GM06990 (cell line): ENCODE measurements at places on chromosomes 3 and 15.

DNA sequence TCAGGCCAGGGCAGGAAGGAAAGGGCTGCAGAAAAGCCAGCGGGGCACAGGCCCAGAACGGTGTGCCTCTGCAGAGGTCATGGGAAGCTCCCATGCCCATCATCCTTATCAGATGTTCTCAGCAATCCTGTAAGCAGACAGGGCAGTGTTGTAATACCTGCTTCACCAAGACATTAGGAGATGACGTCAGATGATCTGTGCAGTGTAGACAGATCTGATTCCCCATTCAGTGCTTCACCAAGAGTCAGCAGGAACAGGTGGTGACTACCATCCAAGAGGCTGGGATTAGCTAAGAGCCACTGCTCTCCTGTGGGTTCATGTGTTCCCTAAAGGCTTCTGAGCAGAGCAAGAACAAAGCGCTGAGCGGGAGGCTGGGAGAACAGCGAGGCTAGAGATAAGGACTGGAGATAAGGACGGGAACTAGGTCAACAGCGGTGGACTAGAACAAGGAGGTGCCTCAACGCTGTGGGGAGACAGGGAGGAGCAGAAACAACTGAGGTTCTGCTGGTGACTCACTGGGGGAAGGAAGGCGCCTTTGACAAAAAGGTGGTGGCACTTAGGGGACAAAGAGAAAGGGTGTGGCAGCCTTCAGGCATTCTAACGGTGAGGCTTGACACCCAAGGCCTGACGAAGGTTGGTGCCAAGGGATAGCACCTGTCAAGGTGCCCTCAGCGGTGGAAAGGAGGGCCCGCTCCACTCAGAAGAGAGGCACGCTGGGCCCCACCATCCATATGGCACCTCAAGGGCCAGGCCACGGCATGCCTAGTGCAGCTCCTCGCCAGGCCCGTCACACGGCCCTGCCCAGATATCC is 28.4 kb downstream of the CCDC12 start:
- DNase-seq: no peak

DNA sequence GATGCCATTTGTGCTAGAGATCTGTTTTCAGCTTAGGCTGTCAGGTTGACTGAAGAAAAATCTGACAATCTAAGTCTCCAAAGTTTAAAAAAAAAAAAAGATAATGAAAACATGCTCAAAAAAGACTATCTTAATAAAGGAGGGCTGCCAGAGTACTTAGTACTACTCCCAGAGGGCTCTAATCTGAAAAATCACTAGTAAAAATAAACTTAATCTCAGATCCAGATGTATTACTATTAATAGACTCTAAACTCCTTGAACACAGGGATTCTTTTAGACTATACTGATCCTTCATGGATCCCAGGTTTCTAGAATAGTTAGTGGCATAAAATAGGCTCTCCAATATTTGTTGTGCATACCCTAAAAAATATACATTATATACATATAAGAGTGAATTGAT is 34.0 kb downstream of the TOPBP1 start:
- DNase-seq: no peak

DNA sequence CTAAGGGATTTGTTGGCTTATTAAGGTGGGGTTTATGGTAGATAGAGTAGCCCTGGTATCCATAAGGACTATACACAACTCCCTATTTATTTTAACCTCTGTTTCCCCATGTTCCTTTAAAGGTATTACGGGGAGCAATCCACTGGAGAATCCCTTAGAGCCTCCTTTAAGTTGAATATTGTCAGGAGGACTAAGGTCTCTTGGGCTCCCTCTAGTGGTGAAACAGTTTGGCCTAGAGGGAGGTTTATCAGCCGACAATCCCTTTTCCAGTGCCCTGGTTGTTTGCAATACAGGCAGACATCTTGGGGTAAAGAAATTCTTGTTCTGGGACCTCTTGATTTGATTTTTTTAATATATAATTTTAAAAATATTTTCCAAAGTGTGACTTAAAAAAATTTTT is 12.9 kb downstream of the OPA1 start:
- no peak for DNase-seq

GRCh38 chr15:99504823-99505551 is 60.8 kb upstream of the MEF2A start:
- no peak for DNase-seq

DNA sequence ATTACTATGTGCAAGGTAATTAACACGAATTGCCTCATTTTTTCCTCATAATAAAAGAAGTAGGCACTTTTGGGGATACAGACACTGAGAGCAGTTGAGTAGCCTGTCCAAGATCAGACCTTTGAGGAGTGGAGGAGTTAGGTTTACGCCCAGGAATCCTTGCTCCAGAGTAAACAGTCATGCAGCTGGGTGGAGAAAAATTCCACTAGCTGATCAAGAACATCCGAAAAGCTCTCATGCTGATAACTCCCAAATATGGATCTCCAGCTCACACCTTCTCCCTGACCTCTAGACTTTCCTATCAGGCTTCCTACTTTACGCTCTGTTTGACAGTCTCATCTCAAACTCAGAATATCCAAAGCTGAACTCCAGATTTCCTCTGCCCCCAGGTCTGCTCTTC is 53.3 kb downstream of the ST6GAL1 start:
- no peak for DNase-seq

GRCh38 chr3:161423911-161424522 is 52.7 kb upstream of the SPTSSB start:
- no peak for DNase-seq

GRCh38 chr15:81466741-81467140 is 92.7 kb upstream of the TMC3 start:
- DNase-seq: no peak

DNA sequence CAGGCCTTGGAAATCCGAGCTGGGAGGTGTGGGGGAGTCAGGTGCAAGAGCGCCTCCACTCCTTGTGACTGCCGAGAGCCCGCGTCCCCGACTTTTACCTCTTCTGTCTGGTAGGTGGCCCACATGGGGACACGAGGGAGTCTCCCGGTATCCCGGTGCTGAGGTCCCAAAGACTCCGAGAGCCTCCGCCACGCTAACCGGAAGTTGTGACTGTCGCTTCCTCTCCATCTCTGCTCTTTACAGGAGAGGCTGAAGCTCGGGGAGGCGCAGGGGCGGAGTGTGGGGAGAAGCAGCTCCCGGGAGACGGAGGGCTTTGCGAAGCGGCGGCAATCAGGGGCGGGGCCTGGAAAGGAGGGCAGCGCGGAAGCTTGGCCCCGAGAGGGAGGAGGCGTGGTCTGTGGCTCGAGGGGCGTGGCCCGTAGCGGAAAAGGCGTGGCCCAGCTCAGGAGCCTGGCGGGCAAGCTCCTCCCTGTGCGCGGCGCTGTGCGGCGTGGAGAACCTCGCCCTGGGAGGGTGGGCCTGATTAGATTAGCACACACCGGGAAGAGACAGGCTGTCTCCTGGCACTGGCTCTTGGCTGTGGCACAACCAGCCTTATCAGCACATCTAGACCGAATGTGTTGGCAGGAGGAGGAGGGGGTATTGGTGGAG is 143.9 kb downstream of the GABRB3 start:
- DNase-seq: no peak

DNA sequence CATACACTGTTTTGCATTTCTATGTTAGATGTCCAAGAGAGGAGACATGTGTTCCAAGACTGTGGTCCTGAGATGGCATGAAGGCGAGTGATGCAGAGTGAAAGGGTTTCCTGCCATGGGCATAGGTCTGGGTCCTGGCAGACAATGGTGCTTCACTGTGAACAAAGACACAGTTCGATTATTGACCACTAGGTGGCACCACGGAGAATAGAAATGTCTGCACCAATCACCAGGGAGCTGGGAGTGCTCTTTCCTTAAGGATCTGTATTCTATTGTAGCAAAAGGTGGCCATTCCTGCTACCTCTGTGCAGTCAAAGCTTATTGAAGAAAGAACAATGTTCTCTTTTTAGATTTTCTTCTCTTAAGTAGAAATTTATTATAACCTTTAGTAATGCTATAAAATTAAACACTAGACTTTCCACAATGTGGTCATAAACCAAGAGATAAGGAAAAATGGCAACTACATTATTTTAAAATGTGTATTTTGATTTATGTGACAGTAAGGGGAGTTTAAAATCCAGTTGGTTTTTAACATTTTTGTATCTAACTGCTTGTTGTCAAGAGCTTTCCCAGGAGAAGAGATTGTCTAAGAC is 88.7 kb downstream of the GABRG3 start:
- no peak for DNase-seq

GRCh38 chr3:138803006-138803653 is 31.6 kb downstream of the PIK3CB start:
- DNase-seq: no peak

DNA sequence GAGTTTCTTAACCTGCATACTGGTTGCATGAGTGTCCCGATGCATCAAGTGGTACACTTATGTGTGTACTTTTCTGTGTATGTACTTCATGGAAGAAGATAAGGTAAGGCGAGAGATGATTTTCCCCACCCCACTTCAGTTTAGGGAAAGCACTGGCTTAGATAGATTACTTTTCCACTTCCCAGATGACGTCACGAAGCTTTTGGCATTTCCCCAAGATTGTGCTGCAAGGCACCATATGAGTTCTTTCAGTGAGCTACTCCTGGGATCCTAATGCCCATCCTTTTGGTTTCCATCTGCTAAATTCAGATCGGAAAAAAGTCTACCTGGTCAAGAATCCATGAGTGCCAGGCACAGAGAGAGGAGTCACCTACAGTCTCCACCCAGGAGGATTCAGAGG is 4.5 kb downstream of the IL17RB start:
- no peak for DNase-seq

DNA sequence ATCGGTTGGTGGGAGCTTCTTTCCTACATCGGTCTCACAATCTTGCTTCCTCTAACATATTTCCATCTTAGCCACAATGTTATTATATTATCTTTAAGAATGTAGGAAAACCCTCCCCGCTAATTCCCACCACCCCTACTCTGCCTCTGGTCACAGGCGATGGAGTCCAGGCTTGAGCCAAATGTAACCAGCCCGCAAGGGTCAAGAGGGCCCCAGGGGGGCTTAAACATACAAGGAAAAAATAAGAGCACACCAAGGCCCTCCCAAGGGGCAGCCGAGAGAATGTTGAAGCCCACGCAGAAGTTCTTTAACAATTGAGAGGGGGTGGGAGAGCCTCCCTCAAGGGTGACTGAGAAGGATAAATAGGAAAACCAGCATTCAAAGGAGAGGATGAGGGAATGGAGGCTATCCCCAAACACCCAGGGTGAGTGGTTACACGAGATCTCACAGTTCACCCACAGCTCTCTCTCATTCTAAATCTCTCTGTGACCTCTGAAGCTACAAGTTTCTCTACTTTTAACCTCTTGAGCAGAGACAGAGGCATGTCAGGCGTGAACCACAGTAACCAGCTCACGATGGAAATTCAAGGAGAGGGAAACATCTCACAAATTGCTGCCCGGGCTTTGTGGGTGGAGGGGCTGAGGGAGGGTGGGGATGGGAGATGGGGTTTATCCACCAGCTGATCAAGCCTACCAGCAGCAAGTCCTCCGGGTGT is 31.4 kb upstream of the UACA start:
- no peak for DNase-seq

GRCh38 chr15:50881121-50882048 is 27.1 kb upstream of the AP4E1 start:
- DNase-seq: peak; percentile 61

DNA sequence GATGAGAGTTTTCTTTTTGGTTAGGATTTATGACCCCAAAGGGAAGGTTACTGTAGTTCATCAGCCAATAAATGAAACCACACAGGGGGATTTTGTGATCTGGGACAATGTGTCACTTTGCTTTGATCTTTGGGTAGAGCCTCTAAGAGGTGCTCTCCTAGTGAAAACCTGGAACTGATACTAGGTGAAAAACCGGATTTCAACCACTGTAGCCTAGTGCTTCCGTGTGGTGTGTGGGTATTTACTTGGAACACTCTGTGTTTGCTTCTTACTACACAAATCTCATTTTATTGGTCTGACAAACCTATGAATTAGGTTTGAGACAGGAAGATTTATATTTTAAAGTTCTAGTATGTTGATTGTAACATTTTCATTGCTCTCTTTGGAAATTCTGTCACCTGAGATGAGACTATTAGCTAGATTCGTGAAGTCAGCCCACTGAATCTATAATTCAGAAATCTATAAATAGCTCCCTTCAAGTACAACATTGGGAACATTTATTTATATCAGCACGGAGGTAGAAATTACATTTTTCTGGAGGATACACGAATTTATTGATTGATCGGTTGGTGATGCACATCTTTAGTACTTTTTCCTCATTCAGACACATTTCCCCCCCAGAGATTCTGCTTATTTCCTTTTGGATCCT is 119.8 kb downstream of the AKAP13 start:
- DNase-seq: no peak

GRCh38 chr3:23219552-23219951 is 16.4 kb downstream of the UBE2E2 start:
- no peak for DNase-seq

GRCh38 chr3:30810625-30811024 is 83.8 kb downstream of the GADL1 start:
- DNase-seq: no peak

GRCh38 chr3:81761904-81762580 is 597 bp upstream of the GBE1 start:
- DNase-seq: no peak
